ENCODE measurements at places on chromosomes 11 and 22. TPM values are rescaled to one million over a fixed set of nuclear protein-coding genes. Genes with fewer than 3 reads are reported as not detected.

The OR56A1 gene
- not detected for total RNA-seq

The C11orf21 gene
- 12.1 TPM for total RNA-seq

The GDPD5 gene
- total RNA-seq = 15.8 TPM

The FZD4 gene
- total RNA-seq = 51.1 TPM

The OVOL1 gene
- 0.89 TPM for total RNA-seq

The FGF4 gene
- total RNA-seq = not detected

The B4GAT1 gene
- 22.6 TPM for total RNA-seq

The KRTAP5-7 gene
- total RNA-seq = not detected

The AIP gene
- total RNA-seq = 85.2 TPM

Measured in lower lobe of right lung (tissue), 2 donors.